ENCODE measurements at places on chromosomes 3 and 15. TPM values are rescaled to one million over a fixed set of nuclear protein-coding genes. Genes with fewer than 3 reads are reported as not detected.

The ACAA1 gene
- total RNA-seq, result 93.5 TPM

The LYSMD4 gene
- 11.6 TPM for total RNA-seq

The CPLX3 gene
- total RNA-seq, result 0.17 TPM

The TRPM1 gene
- total RNA-seq, result not detected

GRCh38 chr15:72272997-72273352, 621 bp upstream of the PARP6 start:
- no peak for DNase-seq
- peaks cover 28% of the 10 kb centered on the region for H3K4me1 ChIP-seq
- H3K27me3 ChIP-seq, result peaks cover 8% of the 10 kb centered on the region
- peak overlapping the region; percentile 84 for H3K27ac ChIP-seq
- H3K4me3 ChIP-seq, result peak overlapping the region; percentile 86
- H3K36me3 ChIP-seq, result peaks cover 6% of the 10 kb centered on the region

- no peak overlapping the region for H3K4me3 ChIP-seq
- H3K4me1 ChIP-seq, result peaks cover 4% of the 10 kb centered on the region
- no peak overlapping the region for H3K27ac ChIP-seq
These were observed 156.4 kb downstream of the TP63 start for GRCh38 chr3:189787632-189788031.

- H3K4me1 ChIP-seq, result no peaks in the 10 kb centered on the region
- H3K27me3 ChIP-seq, result no peaks in the 10 kb centered on the region
- H3K4me3 ChIP-seq, result no peak overlapping the region
These were observed 105.2 kb downstream of the EPHA3 start for GRCh38 chr3:89212619-89213018.

DNA sequence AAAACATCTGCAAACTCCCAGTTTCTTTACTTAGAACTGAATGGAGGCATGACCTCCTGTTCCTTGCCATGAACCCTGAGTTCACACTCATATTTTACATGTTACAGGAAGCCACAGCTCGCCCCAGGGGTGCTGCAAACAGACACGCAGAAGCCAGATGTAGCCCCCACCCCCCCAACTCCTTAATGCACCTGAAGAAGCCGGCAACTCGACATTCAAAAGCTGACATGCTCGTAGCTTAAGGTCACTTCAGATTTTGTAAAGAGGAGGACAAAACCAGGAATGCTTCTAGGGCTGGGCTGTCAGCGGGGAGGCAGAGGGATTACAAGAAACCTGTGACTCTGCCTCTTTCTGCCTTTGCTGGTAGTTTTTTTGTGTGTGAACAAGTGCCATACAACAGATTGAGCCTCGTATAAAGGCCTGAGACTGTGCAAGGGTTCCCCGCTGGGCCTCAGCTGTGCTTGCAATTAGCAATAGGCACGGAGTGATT, 42.0 kb upstream of the FEZF2 start:
- DNase-seq, result no peak
- no peaks in the 10 kb centered on the region for H3K36me3 ChIP-seq
- peaks cover 4% of the 10 kb centered on the region for H3K27me3 ChIP-seq
- H3K4me3 ChIP-seq, result no peak overlapping the region

GRCh38 chr3:131277836-131278497, 103.6 kb upstream of the NUDT16 start:
- H3K27ac ChIP-seq, result no peak overlapping the region
- no peaks in the 10 kb centered on the region for H3K36me3 ChIP-seq
- no peak for DNase-seq
- H3K4me3 ChIP-seq, result no peak overlapping the region
- no peaks in the 10 kb centered on the region for H3K4me1 ChIP-seq

GRCh38 chr15:63504979-63505841, 817 bp downstream of the USP3 start:
- peak; percentile 72 for DNase-seq
- peak overlapping the region; percentile 96 for H3K4me3 ChIP-seq
- H3K27ac ChIP-seq, result peak overlapping the region; percentile 90
- H3K4me1 ChIP-seq, result peaks cover 58% of the 10 kb centered on the region
- no peaks in the 10 kb centered on the region for H3K27me3 ChIP-seq

GRCh38 chr3:14925729-14926591, 21.4 kb upstream of the NR2C2 start:
- peaks cover 2% of the 10 kb centered on the region for H3K27me3 ChIP-seq
- DNase-seq, result no peak
- no peaks in the 10 kb centered on the region for H3K36me3 ChIP-seq
- no peaks in the 10 kb centered on the region for H3K4me1 ChIP-seq
- H3K27ac ChIP-seq, result no peak overlapping the region

DNA sequence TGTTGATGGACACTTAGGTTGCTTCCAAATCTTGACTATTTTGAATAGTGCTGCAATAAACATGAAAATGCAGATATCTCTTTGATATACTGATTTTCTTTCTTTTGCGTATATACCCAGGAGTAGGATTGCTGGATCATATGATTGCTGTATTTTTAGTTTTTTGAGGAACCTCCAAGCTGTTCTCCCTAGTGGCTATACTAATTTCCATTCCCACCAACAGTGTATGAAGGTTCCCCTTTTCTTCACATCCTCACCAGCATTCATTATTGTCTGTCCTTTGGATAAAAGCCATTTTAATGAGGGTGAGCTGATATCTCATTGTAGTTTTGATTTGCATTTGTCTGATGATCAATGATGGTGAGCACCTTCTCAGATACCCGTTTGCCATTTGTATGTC, 12.5 kb downstream of the PATL2 start:
- no peak overlapping the region for H3K27ac ChIP-seq
- DNase-seq, result no peak
- no peaks in the 10 kb centered on the region for H3K27me3 ChIP-seq
- H3K4me3 ChIP-seq, result no peak overlapping the region
- peaks cover 20% of the 10 kb centered on the region for H3K4me1 ChIP-seq

- peaks cover 9% of the 10 kb centered on the region for H3K27me3 ChIP-seq
- no peak overlapping the region for H3K4me3 ChIP-seq
- H3K36me3 ChIP-seq, result no peaks in the 10 kb centered on the region
- H3K4me1 ChIP-seq, result no peaks in the 10 kb centered on the region
- no peak for DNase-seq
These were observed 71.1 kb upstream of the DLG1 start for GRCh38 chr3:197369545-197369944.

DNA sequence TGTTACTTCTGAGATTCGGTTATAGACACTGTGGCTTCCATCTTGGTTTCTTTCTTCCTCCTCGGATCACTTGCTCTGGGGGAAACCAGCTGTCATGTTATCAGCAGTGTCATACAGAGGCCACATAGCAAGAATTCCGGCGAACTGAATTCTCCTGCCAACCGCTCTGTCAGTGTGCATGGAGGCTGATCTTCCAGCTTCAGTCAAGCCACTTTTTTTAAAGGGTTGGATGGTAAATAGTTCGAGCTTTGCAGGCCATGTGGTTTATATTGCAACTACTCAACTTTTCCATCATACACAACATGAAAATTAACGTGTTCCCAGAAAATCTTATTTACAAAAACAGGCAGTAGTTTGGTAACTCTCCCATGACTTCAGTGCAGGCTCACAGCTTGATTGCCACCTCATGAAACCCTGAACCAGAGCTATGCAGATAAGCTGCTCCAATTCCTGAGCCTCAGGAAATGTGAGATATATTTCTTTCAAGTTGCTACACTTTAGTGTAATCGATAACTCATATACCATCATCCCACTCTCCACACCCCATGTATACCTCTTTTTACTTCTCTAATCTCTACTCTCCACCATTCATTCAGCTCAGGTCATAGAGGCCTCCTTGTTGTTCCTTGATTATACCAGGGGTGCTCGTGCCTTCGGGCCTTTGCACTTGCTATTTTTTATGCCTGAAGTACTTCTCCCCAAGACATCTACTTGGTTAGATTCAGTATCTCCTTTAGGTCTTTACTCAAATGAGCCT, 7.2 kb downstream of the RPL22L1 start:
- H3K4me3 ChIP-seq, result no peak overlapping the region
- no peak for DNase-seq
- no peak overlapping the region for H3K27ac ChIP-seq
- H3K4me1 ChIP-seq, result peaks cover 10% of the 10 kb centered on the region
- H3K27me3 ChIP-seq, result peaks cover 2% of the 10 kb centered on the region
- H3K36me3 ChIP-seq, result peaks cover 26% of the 10 kb centered on the region

GRCh38 chr15:67824976-67825880, at the start of gene SKOR1:
TSS of gene SKOR1 (plus strand) at chr15:67825509. CDS start at chr15:67825603, 94 bp downstream.
- H3K4me1 ChIP-seq, result peaks cover 28% of the 10 kb centered on the region

All from activated naive CD8-positive, alpha-beta T cell treated with anti-CD3 and anti-CD28 coated beads, Interleukin-2, amount 10 ng/mL, durations not matched to agents 7 days and 5 days (primary cell).